ENCODE measurements at places on chromosomes 11 and 22.

DNA sequence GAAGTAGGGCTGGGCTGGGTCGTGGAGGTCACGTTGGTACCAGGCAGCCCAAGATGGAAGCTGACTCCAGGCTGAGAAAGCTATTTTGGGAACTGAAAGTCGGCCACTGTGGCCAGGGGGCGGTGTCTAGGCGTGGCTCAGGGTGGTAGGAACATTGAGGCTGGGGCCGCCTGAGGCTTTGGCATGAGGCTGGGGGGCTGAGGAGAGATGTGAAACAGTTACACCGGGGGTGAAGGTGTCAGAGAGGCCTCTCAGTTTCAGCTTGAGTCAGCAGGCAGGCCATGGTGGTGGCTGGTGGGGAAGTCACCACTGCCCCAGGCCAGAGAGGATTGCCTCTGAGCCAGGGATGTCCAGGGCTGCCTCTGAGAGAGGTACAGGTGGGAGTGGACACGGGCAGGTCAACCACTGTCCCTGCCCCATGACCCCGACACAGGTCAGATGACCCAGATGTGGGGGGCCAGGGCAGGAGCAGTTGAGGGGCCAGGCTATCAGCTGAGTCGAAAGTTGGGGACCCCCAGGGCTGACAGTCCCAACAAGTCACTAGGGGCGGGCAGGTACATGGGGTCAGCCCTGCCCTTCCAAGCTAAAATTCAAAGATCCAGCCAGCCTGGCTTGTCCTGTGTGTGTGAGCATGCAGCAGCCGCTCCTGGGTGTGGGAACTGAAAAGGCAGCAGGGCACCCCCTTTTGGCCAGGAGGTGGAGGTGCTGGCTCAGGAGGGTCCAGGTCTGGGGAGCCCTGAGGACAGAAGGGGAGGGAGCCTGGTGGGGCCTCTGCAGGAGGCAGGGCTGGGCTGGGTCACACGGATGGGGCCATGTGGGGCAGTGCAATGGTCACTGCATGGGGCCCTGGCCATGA is 7.2 kb downstream of the KCNK7 start:
- DNase-seq, result peak; percentile 87

GRCh38 chr11:44824300-44824704 is 97.5 kb downstream of the TSPAN18 start:
- no peak for DNase-seq

DNA sequence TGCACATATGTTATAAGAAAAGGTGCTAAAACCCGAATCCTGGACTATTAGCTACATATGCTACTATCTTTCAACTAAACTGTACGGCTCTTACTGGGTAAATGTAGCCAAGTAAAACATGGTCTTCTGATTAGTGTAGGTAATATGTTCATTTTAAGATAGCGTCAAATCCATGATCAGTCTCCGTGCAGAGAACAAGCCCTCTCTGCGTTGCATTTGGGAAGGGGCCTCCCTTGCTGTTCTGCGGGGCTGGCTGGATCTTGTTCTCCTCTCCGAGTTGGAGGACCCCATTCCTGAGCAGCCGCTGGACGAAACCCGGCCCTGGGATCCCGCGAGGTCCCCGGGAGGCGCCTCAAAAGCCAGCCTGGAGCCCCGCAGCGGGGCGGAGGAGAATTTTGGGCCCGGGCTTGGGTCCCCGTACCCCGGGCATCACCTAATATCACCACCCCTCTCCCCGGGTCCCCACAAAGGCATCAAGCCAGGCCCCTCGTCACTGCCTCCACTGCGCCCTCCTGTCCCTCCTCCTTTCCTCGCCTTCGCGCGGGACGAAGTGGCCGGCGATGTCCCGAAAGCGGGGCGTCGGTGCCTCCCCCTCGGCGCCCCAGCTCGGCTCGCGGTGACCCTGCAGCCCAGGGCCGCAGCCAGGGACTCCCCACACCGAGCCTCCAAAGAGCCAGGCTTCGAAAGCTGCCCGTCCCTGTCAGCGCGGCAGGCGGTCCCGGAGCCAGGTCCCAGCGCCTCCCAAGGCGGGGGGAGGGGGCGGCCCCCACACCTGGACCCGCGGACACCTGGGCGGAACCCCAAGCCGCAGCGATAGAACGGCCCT is 54.5 kb upstream of the FBXO3 start:
- peak; percentile 14 for DNase-seq

DNA sequence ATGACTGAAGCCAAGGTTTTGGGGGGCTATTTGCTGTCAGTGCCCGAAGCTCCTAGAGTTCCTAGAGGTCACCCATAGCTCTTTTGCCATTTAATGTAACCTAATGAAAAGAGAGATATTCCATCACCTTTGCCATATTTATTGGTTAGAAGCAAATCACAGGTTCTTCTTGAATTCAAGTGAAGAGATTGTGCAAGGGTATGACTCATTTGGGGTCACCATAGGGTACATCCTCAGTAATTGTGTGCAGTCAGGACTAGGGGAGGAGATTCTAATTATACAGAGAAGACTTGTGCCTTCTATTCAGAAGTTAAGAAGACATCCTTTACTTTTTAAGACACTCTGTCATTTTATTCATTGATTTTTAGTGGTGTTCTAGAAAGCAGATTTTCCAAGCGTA is 6.9 kb upstream of the PRAME start:
- no peak for DNase-seq

DNA sequence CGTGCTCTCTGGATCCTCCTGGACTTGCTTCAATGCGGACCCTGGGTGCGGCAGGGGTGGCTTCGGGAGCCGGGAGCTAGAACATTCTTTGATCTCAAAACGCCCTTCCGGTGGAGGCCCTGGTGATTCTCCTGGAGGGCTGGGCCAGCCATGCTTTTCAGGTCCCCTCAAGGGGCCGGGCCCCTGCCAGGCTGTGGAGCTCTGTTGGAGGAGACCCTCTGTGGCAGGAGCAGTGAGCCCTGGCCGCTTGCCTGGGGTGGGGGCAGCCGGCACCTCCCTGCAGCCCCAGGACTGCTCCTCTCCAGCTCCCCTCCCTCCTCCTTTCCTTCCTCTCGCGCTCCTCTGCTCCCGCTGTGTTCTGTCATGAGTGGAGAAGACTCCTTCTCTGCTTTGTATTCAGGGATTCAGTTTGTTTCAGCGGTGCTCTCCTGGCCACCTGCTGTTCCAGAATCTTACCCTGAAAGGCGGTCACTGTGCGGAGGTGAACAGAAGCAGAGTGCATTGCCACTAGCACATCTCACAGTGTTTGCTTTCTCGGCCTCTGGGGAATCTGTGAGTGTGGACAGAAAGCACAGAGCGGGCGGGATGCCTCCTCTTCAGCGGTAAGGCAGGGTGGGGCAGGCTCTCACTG is 289.1 kb downstream of the TBC1D22A start:
- no peak for DNase-seq
